Eye (tissue), 1 donor: ENCODE measurements at places on chromosomes 2 and 18.

DNA sequence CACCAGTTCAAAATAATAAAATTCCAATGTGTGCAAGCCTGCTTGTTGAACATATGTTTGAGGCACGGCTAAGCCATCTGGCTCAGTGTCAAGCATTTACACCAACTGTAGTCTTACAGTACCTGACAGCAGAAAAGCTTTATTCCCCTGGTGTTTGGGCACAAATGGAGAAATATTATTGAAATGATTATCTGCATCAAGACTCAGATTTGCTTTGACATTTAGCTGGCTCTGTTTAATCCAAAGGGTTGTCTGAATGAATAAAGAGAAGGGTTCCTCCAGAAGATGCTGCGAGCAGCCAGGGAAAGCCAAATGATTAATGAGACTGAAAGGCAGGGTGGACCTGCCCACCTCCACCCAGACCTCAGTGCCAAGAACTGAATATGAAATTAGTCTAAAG lies 393.2 kb upstream of the GALNT5 start:
- peak; percentile 63 for DNase-seq

DNA sequence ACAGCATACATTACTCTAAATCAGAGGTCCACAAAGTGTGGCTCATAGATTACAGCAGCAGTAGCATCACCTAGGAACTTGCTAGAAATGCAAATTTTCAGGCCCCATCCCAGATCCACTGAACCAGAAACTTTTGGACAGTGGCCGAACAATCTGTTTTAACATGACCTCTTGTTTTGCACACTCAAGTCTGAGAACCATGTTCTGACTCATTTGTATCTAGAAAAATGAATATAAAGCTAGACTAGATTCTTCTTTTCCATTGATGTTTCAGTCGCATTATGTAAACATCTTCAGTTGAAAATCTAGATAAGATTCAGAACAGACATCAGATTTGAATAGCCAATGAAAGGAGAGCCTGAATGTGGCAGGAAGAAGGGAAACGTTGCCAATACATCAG lies 608.8 kb downstream of the LRP1B start:
- DNase-seq = no peak

DNA sequence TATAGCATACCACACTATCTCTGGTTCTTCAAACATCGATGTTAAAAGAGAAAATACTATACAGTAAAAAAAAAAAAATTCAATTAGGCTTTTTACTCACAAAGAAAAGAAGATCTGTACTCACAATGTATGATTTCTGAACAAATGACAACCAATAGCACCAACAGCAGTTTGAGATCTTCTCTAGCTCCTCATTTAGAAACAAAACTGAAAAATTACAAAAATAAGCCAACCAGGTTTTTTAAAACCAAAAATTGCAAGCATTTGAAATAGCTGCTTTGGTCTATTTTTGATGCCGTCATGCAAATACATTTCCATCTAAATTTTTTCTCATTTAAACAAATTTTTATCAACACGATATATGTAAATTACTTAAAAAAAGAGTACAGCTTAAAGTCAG lies 34.3 kb upstream of the RALBP1 start:
- DNase-seq = no peak

GRCh38 chr2:166444306-166444705 lies 49.7 kb downstream of the SCN7A start:
- no peak for DNase-seq

GRCh38 chr2:21757805-21758430 lies 634.1 kb downstream of the TDRD15 start:
- DNase-seq = peak; percentile 67

DNA sequence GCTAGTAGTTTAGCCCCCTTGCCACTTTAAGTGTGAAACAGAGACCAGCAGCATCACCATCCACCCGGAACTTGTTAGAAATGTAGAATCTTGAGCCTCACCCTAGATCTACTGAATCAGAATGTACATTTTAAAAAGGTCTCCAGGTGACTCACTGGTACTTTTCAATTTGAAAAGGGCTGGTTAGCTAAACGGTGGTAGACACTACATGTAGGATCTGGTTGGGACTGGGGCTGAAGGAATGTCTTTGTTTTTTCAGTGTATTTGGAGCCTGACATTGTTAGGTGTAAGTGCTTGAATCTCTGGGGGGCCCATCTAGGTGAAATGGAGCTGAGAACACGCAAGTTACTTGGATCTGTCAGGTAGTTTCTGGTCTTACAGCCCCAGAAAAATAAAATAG lies 44.0 kb upstream of the XPO1 start:
- no peak for DNase-seq

GRCh38 chr2:219180961-219181360 lies 2.9 kb downstream of the RETREG2 start:
- no peak for DNase-seq

DNA sequence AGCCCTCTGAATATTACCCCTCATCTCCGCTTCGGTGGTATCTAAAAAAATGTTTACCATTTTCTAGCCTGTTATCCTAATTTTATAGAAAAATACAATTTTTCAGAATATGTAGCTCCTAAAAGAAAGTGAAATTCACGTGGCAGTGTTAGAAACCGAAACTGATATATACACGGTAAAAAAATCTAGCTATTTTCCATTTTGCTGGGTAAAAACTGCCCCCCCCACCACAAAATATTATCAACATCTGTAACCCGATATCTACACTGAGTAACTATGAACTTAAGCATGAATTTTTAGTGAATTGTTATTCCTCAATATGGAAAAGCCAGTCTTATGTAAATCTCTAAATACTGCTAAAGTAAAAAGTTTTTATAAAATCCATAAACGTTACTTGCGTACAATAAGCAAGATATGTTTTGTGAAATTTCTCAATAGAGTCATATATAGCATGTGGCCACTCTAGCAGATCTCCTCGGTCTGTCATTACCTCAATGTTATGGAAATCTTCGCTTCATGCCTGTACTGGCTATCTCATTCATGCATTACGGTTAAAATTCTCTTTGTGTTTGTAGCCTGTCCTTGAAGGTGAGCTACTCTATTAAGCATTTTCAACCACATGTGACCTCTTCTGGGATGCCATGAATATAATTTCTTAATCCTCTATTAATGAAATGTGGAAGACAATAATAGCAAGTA lies 524.2 kb downstream of the TRIB2 start:
- no peak for DNase-seq
